Activated CD4-positive, alpha-beta T cell treated with anti-CD3 and anti-CD28 coated beads for 24 hours (primary cell): ENCODE measurements at places on chromosomes 6 and 20.

DNA sequence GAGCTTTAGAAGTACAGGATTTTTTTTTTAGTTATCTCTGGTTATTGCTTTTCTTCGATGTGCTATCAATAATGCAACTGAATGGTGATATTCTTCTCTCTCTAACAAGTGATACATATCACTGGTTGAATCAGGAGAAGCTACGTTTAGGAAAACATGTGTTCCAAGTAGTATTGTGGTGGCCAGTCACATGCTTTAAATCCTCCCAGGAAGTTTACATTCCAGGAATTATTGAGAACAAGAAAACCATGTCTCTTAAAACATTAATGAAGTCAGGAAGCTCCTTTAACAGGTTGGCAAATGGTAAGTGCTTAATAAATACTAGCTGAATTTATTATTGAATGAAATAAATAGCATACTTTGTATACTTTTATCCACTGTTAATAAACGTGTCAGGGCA is 371.1 kb downstream of the BCKDHB start:
- DNase-seq = no peak

DNA sequence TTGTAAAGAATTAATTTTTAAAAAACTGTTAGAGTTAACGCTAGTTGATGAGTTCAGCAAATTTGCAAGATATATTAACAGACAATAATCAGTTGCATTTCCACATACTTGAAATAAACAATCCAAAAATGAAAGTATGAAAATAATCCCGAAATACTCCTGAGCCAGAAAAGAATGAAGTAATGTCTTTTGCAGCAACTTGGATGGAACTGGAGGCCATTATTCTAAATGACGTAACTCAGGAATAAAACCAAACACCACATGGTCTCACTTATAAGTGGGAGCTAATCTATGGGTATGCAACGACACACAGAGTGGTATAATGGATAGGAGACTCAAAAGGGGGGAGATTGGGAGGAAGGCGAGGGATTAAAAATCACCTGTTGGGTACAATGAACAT is 872.9 kb upstream of the GJE1 start:
- no peak for DNase-seq

GRCh38 chr20:15440049-15440820 is 1102.8 kb upstream of the FLRT3 start:
- no peak for DNase-seq

DNA sequence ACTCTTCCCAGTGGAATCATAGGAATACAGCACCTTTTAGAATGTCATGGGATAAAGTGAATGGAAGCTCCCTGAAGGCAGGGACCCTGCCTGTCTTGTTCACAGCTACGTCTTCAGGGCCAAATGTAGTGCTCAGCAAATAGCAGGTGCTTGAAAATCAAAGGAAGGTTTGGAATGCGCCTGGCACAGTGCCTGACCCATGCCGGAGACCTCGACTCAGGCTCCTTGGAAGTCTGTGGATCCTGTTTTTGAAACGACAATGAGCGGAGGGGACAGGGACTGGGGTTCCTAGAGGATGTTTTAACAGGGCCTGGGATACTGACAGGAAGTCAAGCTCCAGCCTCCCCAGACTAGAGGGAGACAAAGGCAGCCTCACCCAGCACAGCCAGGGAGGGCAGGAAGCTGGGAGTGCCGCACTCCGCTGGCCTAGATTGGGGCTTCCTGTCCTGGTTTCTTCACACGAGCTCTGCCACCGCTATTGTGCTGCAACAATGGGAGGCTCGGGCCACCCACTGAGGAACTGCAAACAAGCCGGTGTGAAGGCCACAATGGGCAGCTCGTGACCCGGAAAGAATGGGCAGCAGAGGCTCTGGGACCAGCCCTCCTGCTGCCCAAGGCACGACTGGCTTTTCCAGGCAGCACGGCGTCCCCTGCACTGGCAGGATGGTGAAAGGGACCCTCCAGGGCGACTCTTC is 76.7 kb downstream of the PREX1 start:
- no peak for DNase-seq

GRCh38 chr6:34095741-34096140 is 50.1 kb downstream of the GRM4 start:
- no peak for DNase-seq

GRCh38 chr6:8441452-8441851 is 6.1 kb upstream of the SLC35B3 start:
- no peak for DNase-seq

- no peak for DNase-seq
These were observed 28.4 kb upstream of the APMAP start for GRCh38 chr20:25020901-25021301.

DNA sequence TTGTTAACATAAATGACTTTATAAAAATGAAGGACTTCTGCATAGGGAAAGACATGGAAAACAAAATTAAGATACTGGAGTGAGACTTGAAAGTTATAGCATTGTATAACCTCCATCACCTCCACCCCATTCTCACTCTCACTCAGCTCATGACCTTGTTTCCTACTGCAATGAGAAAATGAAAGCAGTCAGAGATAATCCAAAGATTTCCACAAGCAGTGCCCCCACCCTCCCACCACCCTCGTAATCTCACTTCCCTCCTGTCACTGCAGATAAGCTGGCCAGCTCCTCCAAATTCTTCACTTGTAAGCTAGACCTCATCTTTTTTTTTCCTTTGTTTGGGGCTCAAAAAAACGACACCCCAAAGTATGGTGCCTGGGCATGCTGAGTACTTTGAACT is 52.9 kb upstream of the PROKR2 start:
- no peak for DNase-seq

DNA sequence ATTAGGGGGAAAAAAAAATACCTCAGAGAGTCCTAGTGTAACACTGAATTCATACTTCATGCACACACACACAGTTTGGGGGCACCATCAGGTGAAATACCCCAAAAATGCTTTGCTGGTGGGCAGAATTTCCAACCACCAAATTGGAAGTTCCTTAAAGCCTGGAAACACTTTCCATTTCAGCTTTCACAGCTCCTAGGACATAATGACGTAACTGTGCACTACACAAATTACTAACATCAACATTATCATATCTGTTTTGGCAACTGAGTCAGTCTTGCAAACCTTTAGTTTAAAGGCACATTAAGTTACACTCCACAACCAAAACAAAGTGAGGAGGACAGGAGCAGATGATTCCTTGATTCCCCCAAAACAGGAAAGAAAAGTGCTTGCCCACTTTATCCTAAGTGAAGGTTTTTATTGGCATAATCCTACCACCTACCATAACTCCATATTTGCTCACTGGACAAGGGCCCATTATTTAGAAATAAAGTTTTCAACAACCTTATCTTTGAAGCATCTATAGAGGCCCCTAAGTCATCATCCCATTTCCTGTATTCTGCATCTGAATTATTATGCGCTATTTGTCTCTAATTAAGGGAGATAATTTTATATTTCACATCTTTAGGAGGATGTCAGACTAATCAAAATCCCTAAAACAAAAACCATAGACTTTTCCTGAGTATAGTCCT is 3.4 kb downstream of the MBOAT1 start:
- DNase-seq = no peak

- no peak for DNase-seq
These were observed 631.1 kb downstream of the COL12A1 start for GRCh38 chr6:74574794-74575193.

DNA sequence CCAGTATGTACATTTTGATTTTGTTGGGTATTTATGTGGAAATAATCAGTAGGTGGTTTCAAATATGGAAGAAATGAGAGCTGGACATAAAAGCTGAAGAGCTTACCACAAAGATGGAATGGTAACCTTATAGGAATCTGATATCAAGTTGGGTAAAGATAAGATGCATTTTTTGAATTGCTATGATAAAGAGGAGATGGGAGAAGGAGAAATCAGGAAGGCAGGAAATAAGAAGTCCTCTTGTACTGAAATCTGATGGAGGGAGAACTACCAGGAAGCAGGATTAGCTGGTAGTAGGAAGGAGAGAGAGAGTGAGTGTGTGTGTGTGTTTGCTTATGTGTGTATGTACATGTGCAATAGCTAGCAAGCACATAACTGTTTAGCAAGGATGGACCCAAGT is 468.4 kb downstream of the PHF3 start:
- no peak for DNase-seq

DNA sequence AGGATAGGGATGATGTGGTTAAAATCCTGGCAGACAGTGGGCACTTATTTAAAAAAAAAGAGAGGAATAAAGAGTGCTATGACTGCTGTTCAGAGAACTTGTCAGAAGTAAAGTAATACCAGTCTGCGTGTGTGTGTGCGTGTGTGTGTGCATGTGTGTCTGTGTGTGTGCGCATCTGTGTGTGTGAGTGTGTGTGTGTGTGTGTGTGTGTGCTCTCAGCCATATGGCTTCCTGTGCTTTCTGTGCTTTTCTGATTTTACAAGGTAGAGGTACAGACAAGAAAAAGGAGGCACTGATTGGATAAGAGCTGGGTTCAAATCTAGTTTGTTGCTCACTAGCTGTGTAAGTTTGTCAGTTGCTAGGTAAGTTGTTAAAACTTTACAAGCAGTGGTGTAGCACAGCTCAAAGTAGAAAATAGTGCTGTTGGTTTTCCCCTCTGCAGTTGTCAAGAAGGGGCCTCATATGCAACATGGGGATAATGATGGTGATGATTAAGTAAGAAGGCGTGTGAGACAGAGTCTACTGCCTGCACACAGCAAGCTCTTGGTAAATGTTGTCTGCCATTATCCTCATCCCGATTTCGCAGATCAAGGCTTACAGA is 155.3 kb upstream of the ZNF217 start:
- no peak for DNase-seq

- DNase-seq = no peak
These were observed 92.8 kb downstream of the MBOAT1 start for GRCh38 chr6:20119485-20119884.

GRCh38 chr6:66897576-66897975 is 1190.5 kb upstream of the EYS start:
- no peak for DNase-seq

- DNase-seq = no peak
These were observed 17.2 kb downstream of the CARMIL1 start for GRCh38 chr6:25296217-25296905.

GRCh38 chr20:61562897-61563504 is 310.9 kb downstream of the CDH4 start:
- DNase-seq = no peak

DNA sequence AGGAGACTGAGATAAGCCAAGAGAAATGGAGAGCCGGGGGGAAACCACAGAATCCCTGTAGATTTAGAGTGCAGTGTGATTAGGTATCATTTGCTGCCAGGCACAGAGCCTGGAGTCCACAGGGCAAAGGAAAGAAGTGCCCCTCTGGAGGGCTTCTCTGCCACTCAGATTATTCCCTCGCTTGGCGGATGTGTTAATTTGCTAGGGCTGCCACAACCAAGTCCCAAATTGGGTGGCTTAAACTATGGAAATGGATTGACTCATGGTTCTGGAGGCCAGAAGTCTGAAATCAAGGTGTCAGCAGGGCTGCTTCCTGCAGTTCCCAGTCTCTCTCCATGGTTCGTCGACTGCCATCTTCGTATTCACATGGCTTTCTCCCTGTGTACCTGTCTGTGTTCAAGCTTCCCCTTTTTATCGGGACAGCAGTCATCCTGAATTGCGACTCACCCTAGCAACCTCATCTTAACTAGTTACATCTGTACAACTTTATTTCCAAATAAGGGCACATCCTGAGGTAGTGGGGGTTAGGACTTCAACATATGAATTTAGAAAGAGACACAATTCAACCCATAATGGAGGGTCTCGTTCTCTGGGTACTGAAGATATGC is 122.2 kb downstream of the ANKRD60 start:
- no peak for DNase-seq

DNA sequence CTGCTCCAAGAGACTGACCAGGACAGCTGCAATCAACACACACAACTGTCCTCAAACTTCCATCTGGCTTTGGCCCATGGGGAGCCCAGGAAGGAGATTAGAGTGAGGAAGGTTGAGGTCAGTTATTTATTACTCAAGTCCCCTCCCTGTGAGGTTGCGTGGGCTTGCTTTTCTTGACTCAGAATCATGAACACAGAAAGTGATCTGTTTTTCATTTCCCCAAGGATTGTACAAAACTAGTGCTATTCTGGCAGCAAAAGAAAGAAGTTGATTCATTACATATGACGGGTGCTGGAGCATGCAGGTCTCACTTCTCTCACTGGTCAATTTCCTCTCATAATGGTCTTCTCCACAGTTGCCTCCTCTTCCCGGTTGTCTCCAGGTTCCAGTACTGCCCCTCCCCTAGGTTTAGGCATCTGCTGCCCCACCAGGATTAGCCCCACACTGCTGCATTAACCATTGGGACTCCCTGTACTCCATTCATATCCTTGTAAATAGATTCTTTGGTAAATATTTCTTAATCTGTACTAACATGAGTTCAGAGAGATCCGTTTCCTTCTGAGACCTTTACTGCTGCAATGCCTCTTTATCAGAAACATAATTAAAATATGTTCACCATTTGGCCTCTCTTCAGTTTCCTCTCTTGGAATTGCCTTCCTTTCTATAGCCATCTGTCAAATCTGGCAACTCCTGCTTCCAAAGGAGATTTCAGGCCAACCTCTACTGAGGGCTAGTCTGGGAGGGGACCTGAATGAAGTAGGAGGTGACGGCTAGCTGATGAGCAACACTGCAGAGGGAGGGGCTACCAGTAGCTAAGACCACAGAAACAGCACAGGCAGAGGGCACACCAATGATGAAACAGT is 888.8 kb downstream of the QKI start:
- DNase-seq = no peak

- DNase-seq = peak; percentile 50
These were observed 9.6 kb upstream of the SF3B5 start for GRCh38 chr6:144104898-144105487.

DNA sequence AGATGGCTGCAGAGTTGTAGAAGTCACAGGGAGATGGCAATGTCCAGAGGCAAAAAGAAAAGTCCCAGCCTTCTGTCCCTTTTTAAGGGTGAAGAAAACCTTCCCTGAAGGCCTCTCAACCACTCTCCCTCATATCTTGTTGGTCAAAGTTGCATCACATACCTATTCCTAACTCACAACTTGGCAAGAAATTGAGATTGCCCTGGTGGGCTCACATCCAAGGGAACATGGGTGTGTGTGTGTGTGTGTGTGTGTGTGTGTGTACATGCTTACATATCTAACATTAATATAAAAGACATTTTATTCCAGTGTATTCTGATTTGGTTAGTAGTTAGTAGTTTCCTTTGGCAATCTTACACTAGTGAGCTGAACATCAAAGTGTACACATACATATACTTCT is 144.3 kb upstream of the SALL4 start:
- DNase-seq = no peak

GRCh38 chr6:30463651-30464618 is 25.4 kb upstream of the HLA-E start:
- DNase-seq = peak; percentile 49
